ENCODE measurements at places on chromosomes 1 and 21.

DNA sequence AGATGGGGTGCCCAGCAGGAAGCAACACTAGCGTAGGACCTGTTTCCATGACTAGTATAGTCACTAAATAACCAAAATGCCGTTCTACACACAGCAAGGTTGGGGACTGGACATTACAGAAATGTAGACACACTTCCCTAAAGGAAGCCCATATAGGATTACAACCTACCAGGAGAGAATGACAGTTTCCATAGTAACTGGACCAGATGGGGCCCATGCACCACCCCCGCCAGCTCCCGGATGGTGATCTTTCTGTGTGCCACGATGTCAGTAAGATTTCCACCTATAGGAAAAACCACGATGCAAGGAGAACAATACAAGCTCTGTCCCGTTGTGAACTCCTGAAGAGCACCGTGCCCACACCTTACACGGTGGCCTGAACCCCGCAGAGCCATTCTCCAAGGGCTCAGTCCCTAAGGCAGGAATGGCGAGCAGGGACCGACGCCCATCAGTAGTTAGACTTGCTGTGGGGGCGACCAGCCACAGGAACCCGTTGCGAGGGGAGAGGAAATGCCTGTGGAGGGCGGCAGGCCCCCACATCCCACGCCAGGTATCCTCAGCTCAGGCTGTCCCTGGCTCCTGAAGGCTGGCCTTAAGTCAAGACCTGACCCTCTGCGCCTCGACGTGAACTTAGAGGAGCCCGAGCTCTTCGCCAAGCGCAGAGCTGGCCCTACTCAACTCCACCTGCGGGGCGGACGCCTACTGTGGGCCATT lies 13.6 kb upstream of the CEP85 start:
- DNase-seq = no peak

DNA sequence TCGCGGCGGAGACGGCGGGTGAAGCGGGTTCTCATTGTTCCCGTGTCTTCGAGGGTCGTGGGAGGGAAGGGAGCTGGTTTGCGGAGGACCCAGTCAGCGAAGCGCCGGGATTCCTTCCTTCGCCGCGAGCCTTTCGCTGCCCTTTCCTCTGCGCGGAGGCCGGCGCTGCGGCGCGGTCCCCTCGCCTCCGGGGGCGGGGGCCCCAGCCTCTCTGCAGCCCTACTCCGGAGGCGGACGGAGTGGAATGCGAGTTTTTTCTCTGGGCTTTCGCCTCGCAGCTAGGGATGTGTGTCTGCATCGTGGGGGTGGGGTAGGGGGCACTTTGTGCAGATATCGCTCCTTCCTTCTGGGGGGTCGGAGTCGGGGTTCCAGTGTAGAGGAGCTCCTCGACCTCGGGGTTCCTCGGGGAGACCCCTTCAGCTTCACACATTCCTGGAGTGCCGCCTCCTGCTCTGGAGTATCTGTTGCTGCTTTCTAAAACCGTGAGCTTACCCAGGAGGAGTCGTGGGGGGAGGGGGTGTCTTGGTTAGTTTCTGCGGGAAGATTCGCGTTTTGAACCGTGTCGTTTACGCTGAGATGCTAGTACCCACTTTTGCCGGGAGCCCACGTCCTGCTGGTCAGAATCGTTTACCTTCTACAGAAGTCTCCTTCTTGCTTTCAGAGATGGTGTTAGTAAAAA lies 595 bp downstream of the RNF2 start:
- DNase-seq = peak; percentile 38

- DNase-seq = peak; percentile 73
These were observed at the start of gene TOR1AIP2 for GRCh38 chr1:179877586-179878265. Gene TOR1AIP2, minus strand, starts transcription at chr1:179877803. Its CDS starts 25,138 bp downstream, at chr1:179852665.

GRCh38 chr1:69459244-69459643 lies 108.5 kb upstream of the LRRC7 start:
- DNase-seq = no peak

- no peak for DNase-seq
These were observed 6.2 kb upstream of the MARK1 start for GRCh38 chr1:220521778-220522177.

GRCh38 chr1:192713921-192714320 lies 78.0 kb downstream of the RGS13 start:
- no peak for DNase-seq

- no peak for DNase-seq
These were observed 17.7 kb upstream of the ZSCAN20 start for GRCh38 chr1:33454646-33455282.

GRCh38 chr1:39688706-39689105 lies 2.5 kb downstream of the HPCAL4 start:
- DNase-seq = no peak

DNA sequence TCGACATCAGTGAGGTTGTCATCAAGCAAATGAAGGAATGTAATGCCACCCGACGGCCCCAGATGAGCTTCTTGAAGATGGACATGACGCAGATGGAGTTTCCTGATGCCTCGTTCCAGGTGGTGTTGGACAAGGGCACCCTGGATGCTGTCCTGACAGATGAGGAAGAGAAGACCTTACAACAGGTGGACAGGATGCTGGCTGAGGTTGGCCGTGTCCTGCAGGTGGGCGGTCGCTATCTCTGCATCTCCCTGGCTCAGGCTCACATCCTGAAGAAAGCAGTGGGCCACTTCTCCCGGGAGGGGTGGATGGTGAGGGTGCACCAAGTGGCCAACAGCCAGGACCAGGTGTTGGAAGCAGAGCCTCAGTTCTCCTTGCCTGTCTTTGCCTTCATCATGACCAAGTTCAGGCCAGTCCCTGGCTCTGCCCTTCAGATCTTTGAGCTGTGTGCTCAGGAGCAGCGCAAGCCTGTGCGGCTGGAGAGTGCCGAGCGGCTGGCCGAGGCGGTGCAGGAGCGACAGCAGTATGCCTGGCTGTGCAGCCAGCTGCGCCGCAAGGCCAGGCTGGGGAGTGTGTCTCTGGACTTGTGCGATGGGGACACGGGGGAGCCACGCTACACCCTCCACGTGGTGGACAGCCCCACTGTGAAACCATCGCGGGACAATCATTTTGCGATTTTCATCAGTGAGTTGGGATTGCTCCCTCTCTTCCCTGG lies 2.5 kb downstream of the METTL13 start:
- no peak for DNase-seq

GRCh38 chr21:37430184-37430821 lies 63.7 kb downstream of the DYRK1A start:
- no peak for DNase-seq

GRCh38 chr1:194167956-194168640 lies 981.7 kb upstream of the B3GALT2 start:
- no peak for DNase-seq

GRCh38 chr21:27693376-27693775 lies 726.5 kb upstream of the ADAMTS5 start:
- DNase-seq = no peak

DNA sequence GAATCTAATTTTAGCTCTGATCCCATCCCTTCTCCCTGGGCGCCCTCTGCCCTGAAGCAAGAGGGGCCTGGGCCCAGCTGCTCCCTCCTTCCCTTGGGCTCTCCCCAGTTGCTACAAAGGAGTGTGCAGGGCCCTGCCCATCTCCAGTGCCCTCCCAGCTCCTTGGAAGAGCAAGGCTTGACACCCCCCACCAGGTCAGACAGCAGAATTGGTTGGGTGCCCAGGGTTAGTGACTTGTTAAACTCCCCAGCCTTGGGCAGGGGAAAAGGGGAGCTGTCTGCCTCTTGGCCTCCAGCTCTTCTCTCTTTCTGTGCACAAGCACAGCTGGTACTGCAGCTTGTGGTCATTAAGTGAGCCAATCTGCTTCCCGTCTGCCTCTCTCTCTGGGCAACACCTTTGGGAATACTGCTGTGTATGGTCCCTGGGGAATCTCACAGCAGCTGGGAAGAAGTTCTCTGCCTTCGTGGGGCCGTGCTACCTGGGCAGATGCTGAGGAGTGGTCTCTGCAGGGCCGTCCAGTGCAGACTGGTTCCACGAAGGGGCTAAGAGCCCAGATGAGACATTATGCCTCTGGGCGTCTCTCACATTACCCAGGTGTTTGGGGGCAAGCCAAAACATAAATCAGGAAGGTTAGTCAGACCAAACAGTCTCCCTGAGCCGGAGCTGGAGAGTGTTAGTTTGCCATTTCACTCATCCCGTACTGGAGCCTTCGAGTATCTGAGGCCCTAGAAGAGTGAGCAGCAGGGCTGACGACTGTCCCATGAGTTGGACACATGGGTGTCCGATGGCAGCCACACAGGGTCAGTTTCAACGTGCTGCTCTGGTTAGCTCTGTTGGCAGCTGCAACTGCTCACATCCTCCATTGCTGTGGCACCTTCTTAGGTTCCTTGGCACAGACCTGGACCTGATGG lies 37.3 kb downstream of the TMEM53 start:
- DNase-seq = no peak

GRCh38 chr1:109894823-109895719 lies 15.6 kb upstream of the CSF1 start:
- DNase-seq = no peak

DNA sequence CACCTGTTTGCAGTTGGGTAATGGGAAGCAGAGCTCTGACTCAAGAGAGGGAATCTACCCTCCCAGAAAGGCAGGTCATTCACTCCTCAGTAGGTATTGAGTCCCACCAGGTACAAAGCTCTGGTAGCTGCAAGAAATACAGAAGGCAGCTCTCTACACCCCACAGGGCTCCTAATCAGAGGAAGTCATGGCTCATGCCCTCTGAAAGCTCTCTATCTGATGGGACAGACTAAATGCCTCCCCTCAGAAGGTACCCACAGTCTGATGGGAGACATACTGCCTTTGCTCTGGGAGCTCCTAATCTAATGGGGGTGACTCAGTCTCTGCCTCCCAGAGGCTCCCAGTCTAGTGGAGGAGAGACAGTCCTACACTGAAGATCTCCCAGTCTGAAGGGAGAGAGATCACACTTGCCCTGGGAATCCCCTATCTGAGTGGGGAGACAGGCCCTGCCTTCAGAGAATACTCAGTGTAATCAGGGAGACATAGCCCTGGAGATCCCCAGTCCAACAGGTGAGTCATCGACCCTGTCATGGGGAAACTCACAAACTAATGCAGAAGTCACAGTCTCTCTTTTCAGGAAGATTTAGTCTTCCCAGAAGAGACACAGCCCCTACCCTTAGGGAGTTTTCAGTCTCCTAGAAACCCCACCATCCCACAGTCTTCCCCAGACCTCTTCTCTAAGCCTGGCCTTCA lies 23.7 kb downstream of the CAMK1G start:
- DNase-seq = no peak

- no peak for DNase-seq
These were observed at the start of gene MROH7 for GRCh38 chr1:54640863-54641836. Gene MROH7, plus strand, starts transcription at chr1:54641786. Its CDS starts 11,141 bp downstream, at chr1:54652927.

DNA sequence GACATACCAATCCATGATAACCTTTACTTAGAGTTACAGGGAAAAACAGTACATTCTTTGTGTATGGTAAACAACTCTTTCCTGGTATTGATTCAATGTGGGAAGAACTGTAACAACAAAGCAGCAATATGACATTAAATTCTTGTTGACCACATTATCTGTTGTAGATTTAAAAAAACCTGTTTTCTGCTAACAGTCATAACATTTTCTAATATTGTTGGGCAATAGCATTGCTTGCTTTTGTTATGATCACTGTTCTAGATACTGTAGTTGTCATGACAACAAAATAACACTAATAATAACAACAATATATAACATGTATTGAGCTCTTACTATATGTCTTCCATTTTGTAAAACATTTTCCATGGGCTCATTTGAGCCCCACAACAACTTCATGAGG lies 54.2 kb downstream of the PDE4B start:
- DNase-seq = no peak

GRCh38 chr1:54955359-54955758 lies 25.1 kb upstream of the TMEM61 start:
- no peak for DNase-seq

GRCh38 chr1:51276286-51276685 lies 40.2 kb downstream of the RNF11 start:
- no peak for DNase-seq

GRCh38 chr1:27299385-27300271 lies 22.3 kb upstream of the TMEM222 start:
- no peak for DNase-seq

DNA sequence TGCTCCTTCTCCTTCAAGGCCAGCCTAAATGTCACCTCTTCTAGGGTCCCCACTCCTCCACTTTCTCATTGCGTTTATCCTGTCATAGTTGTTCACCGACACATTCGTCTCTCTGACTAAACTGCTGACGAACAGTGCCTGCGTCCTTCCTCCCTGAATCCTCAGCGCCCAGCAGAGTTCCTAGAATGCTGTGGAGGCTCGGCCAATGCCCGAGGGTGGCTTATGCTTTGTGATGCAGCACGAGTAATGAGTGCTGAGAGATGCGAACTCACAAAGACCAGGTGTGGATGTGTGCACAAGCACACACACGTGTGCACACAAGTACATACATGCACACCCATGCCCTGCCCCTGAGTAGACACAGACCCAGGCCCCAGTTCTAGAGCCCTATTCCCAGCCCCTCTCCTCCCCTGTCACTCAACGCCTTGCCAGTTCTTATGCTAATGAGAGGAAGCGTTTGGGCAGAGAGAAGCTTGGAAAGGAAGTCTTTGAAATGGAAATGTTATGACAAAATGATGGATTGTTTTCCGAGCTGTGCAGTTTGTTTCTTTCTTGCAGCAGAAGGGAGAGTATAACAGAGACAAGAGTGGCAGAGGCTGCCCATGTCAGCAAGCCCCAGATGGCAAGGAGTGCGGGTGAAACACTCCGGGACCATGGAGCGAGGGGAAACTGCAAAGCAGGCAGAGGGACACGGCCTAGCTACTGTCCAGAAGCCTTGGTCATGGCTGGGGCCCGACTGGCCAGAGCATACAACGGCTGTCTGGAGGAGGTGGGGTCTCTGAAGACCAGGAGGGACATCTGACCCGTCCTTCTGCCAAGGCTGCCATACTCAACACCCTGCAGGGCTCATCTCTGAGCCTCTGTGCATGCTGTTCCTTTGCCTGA lies 24.2 kb downstream of the KCNA10 start:
- no peak for DNase-seq

GRCh38 chr1:111249960-111250359 lies 22.4 kb downstream of the CHI3L2 start:
- no peak for DNase-seq

GRCh38 chr1:166159656-166160055 lies 7.1 kb downstream of the FAM78B start:
- DNase-seq = no peak

GRCh38 chr1:152517237-152517811 lies 3.0 kb downstream of the CRCT1 start:
- DNase-seq = no peak

DNA sequence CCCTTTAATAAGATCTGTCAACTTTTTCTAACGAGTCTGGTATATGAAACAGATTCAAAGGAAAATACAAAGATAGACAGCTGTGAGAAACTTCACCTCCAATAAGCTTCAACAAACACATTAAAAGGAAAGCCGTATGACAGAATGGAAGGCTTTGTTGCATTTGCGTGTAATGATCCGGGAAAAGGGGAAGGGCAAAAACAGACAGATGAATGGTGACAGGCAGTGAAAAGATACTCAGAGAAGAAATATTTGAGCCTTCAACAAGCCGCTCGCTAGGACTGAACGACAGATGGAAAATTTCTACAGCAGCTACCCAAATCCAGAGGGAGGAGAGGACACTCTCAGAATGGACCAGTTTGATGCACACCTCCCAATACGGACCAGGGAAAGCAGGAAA lies 14.9 kb downstream of the COPA start:
- no peak for DNase-seq

DNA sequence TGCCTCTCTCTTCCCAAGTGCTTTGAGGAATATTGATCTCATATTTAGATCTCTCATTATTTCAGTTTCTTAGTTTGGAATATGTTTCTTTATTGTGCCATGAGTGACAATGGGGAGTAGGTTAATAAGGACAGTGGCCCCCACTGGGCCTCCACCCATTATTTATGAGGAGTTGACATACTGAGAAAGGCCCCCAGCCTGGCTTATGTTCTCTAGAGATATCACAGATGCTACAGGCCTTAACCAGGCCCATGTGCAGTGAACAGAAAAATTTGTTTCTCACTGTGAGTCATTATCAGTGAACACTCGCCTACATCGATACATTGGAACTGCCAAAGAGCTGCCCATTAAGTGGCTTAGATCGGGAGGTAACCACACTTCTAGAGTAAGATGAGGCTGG lies 35.7 kb upstream of the SYT6 start:
- no peak for DNase-seq
